ENCODE measurements at places on chromosomes 12 and 14. TPM values are rescaled to one million over a fixed set of nuclear protein-coding genes. Genes with fewer than 3 reads are reported as not detected.

The AICDA gene
- total RNA-seq, result not detected

The ALKBH1 gene
- total RNA-seq, result 19.2 TPM

The DLST gene
- 52.2 TPM for total RNA-seq

The GUCY2C gene
- total RNA-seq, result not detected

The DTX1 gene
- 5.2 TPM for total RNA-seq

The TRHDE gene
- total RNA-seq, result 0.22 TPM

The PIANP gene
- total RNA-seq, result 0.32 TPM

The PTPRB gene
- 0.06 TPM for total RNA-seq

The TMEM132D gene
- 1.0 TPM for total RNA-seq

The FGF6 gene
- not detected for total RNA-seq

The MYF5 gene
- not detected for total RNA-seq

The LALBA gene
- total RNA-seq, result not detected

The POLR3B gene
- total RNA-seq, result 8.8 TPM

The ENDOU gene
- total RNA-seq, result not detected

The ARHGEF25 gene
- total RNA-seq, result 17.3 TPM
